ENCODE measurements at places on chromosomes 5 and 9.

DNA sequence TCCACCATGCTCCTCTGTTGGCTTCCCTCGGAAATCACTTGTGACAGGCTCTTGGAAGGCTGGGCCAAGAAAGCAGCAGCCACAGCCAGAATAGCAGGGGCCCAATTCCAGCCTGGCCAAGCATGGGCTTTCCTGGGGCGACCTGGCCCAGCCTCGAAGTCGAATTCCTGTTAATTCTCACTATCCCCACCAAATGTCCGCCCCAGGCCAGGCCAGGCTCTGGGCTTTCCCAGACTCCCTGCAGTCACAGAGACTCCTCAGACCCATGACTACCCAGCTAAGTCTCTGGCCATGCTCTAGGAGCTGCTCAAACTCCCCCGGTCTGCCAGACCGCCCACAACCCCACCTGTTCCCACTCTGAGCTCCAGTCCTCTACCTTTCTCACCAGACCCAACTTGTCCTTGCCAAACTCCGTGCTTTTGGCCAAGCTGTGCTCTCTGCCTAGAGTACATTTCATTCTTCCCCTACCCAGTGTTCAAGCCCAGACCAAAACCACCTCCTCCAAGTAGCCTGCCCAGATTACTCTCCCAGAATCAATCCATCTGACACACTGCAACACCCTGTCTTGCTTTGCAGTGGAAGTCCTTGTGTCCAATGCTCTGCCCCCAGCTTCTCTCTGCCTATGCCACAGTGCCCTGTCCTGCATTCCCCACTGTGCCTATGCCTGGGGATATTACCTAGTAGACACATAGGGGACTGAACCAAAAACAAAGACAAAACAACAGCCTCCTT is 26.2 kb downstream of the SHB start:
- DNase-seq: no peak

DNA sequence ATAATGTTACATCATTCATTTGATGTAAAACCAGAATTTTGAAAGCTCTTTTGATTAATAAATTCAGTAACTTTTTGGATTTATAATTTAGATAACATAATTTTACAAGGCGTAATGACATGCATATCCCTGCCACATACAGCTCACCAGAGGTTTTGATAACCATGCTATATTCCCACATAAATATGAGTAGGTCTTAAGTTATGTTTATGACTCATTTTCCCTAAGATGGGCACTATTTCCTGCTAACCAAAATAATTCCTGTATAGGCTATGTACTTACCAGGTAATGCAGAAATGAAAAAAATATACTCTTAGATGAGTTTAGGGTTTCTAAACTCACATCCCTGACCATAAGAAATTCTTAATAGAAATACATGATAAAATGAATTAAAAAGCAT is 93.9 kb upstream of the EDIL3 start:
- no peak for DNase-seq

GRCh38 chr5:161483721-161484120 is 62.8 kb downstream of the GABRB2 start:
- no peak for DNase-seq

- no peak for DNase-seq
These were observed 33.7 kb upstream of the ITGA1 start for GRCh38 chr5:52754051-52754450.
